ENCODE measurements at places on chromosomes 2 and 18.

GRCh38 chr2:227414846-227415245, 27.1 kb upstream of the SCYGR1 start:
- peak; percentile 40 for DNase-seq

DNA sequence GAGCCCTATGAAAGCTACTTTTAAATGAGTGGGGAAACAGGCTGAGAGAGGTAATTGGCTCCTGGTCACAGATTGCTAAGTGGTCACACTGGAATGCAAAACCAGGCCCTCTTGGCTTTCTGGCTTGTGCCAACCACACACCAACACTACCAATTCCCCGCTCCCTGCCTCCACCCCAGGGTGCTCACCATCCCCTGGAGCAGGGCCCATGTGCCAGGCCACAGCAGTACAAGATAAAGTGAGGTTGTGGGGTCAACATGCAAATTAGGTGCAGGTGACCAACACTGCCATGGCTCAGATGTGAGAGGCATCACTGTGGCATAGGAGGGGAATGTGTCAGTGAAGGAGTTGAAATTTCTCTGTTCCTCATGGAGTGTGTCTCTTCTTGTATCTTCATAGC, 312.5 kb downstream of the MYCN start:
- no peak for DNase-seq

DNA sequence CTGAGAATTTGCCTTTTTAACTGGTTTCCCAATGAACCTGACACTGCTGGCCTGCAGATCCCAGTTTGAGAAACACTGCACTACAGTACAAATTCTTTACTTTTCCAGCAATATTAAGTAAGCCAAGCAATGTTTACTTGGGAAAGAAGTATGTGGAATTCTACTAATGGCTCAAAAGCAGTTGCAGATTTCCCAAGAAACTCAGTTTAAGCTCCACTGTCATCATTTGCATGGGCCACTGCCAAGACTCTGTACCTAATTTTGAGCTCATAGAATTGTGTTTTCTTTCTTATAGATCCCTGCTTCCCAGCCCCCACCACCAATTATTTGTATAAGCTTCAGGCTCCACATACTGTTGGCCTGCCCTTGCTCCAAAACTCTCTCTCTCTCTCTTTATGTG, 676.1 kb downstream of the RNF144A start:
- DNase-seq, result peak; percentile 39

GRCh38 chr2:124320051-124320688, 295.1 kb downstream of the CNTNAP5 start:
- DNase-seq, result no peak

GRCh38 chr2:201258666-201259615, 1.4 kb upstream of the CASP8 start:
- DNase-seq, result no peak

- no peak for DNase-seq
Measured at GRCh38 chr2:173596244-173596643, 241.6 kb downstream of the CDCA7 start.

DNA sequence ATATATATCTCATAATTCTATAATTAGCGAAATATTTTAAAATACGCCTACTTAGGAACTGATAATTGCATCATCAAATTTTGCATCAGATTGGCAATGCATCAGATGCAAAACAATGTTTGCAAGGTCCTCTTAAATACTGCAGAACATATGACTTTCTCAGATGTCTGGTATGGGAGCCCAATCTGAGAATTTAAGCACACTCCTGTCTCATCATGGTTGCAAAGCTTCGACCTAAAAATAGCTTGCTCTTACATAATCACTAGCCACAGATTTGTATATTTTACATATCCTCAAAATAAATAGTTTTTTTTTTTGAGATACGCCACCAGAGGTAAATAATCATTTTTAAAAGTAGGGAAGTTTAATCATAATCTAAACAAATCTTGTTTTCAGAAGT, 123.2 kb downstream of the CABYR start:
- DNase-seq, result peak; percentile 22

DNA sequence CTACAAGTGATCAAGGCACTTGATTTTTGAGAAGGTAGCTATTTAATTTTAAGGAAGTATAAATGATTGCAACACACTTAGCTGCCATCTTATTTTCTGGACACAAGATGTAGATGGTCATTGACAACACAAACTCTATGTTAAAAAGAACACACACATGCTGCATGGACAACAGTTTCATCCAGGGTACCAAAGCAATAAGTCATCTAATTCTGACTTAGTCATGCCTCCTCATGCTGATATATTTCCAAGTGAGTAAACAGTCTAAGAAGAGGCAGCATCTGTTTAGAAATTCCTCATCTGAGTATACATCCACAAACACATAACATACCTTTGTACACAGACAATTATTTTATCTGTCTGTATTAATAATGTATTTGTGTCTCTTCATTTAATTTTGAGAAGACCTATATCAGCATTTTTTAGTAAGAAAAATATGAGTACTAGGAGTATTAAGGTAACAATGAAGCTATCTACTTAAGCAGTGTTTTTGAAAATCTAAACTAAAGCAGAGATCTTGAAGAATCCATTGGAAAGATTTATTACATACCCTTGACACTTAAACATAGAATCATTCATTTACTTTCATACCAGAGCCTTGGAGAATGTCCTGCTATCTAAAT, 84.9 kb downstream of the SCN1A start:
- DNase-seq, result peak; percentile 3

GRCh38 chr2:136932700-136933099, 167.4 kb downstream of the THSD7B start:
- peak; percentile 1 for DNase-seq

DNA sequence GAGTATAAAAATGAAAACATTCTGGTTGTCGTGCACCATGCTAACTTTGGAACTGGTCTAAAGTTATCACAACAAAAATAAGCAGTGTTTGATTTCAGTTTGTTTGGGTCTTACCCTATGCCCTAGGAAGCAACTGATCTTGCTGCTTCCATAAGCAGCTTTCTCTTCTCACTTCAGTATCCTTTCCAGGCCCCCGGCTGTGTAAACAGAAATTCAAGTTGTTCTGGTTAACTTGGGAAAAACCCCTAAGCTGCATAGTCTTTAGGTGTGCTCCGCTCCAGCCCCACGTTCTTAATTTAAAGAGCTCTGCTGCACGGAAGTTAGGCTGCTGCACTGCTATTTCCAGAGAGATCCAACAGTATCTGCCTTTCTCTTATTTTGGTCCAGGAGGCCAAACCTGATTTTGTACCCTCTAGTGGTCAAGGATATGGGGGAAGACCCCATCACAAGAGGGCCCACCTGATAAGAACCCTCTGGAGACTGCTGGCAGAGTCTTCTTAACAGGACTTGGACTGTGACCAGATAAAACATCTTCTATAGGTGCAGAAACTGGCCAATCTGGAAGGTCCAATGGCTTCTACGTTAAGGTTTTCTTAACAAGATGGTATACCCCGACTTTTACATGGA, 69.1 kb downstream of the FEZ2 start:
- no peak for DNase-seq

DNA sequence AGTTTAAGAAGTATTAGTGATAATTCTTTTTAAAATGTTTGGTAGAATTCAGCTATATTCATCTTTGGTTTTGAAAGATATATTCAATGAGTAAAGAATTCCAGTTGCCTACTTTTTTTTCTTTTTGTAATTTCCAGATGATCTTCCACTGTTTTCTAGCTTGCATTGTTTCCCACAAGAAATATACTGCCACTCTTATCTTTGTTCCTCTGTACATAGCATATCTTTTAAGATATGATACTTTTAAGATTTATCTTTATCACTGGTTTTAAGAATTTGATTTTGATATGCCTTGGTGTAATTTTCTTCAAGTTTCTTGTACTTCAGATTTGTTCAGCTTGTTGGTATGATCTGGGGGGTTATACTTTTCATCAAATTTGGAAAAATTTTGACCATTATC, 374.4 kb downstream of the PLCL1 start:
- DNase-seq, result no peak

GRCh38 chr2:47636596-47637264, 146.2 kb upstream of the MSH6 start:
- peak; percentile 16 for DNase-seq

DNA sequence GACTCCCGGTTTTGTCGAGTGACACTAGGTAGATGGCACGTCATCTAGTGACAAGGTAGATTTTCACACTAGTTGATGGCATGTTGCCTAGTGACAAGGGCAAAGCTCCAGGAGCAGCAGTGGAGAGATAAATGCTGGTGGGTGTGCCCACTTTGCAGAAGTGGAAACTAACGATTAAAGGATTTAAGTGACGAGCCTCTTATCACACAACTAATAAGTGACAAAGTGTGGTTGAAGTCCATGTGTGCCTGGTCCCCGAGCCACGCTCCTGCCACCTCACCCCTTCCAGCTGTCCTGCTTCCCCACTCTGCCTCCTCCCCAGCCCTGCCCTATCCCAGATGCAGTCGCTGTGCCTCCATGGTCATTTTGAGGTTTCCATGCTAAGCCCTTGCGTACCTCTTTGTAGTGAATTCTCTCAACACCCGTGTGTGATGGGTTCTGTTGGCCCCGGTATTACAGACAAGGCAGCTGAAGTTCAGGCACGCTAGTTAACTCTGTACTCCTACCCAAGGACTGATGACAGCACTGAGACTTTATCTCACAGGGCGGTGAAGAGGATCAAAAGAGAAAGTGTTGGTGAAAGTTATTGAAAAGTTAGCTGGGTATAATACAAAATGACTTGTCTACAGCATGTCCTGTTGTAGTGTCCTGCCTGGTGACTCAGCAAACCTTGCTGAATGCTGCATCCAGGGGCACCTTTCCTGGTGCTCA, 113.4 kb upstream of the GLI2 start:
- DNase-seq, result no peak

GRCh38 chr2:235314371-235314930, 179.4 kb upstream of the AGAP1 start:
- no peak for DNase-seq

- DNase-seq, result peak; percentile 92
Measured at GRCh38 chr2:45964223-45964841, 312.9 kb downstream of the PRKCE start.

DNA sequence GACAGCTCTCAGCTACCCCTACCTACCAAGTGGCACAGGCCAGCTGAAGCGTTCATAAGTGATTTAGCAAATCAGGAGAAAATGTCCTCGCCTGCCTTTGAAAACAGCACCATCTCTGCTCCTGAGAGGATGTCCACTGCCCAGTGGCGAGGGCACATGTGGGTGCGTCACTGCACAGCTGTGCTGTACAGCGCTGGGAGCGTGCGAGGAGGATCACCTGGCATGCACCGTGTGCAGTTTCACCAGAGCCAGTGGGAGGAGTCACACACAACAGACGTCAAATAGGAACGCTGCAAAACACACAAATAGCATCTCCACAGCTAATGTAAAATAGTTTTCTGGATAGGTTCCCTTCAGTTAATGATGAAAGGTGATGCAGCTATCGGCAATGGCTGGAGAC, 154.1 kb downstream of the HDAC4 start:
- DNase-seq, result no peak

GRCh38 chr2:229559986-229560385, 154.4 kb downstream of the DNER start:
- no peak for DNase-seq

- DNase-seq, result no peak
Measured at GRCh38 chr2:120209427-120210269, 13.6 kb downstream of the TMEM185B start.

- no peak for DNase-seq
Measured at GRCh38 chr2:107747964-107748583, 78.6 kb upstream of the RGPD4 start.

DNA sequence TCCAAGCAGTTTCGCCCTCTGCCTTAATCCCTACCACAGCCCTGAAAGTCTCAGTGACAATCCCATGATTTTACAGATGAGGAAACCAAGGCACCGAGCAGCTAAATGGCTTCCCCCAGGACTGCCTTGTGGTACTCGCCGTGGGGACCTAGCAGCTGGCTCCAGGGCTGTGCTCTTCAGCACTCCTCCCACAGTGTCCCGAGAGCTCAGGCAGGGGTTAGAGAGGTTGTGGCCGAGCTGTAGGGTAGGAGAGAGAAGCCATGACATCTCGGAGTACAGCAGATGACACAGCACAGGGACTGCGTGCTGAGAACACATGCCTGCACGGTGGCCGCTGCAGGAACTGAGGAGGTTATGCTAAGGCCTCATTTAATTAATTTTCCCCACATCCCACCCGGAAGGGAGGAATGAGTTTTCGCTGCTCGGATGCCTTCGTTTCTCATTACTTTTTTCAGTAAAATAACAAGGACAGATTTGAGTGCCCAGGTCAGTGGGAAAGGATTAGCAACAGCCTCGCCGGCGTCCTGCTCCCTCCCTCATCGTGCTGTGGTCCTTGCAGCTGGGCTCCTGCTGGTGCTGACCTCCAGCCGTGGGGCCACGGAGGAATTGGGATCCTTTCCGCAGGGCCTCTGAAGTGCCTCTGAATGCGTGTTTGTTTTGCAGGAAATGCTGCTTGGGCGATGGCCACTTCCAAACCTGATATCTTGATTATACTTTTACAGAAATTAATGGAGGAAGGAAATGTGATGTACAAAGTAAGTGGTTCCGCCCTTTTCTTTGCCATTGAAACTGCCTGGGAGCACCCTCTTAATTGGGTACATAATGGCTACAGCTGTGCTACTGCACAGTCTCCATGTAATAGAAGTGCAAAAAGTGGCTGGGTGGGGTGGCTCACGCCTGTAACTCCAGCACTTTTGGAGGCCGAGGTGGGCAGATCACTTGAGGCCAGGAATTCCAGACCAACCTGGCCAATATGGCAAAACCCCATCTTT, 61.2 kb downstream of the WDSUB1 start:
- no peak for DNase-seq

DNA sequence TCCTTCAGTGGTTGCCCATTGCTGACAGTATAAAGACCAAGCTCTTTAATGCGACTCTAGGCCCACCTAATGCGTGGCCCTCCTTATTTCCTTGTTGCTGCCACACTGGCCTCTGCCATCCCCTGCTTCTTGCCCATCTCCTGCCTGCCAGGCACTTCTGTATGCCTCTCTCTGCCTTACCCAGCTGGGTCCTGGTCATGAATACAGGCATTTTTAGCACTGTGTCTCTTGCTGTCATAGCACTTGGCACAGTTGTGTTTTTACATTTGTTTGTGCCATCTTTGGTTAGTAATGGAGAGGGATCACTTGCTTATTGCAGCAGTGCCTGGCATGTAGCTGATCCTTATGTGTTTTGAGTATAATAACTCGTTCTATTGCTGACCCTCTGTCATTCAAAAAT, 38.7 kb downstream of the MAP4K4 start:
- no peak for DNase-seq

DNA sequence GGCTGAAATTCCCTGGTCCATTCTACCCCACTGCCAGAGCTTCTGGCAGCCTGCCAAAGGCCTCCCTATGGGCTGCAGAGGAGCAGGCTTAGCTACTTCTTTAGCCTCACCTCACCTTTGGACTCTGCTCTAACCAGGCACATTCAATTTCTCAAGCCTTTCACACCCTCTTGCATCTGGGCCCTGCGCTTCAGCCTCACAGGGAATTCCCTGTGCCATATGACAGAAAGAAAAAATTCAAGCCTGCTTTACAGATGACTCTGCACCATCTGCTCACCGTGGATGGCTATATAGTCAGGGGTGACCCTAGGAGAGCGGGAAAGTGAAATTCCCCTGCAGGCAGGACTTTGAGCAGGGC, 62.5 kb downstream of the REEP1 start:
- DNase-seq, result peak; percentile 14

GRCh38 chr2:16071039-16071864, 130.9 kb downstream of the MYCN start:
- DNase-seq, result no peak
